ENCODE measurements at places on chromosomes 7 and 10. TPM values are rescaled to one million over a fixed set of nuclear protein-coding genes. Genes with fewer than 3 reads are reported as not detected.

DNA sequence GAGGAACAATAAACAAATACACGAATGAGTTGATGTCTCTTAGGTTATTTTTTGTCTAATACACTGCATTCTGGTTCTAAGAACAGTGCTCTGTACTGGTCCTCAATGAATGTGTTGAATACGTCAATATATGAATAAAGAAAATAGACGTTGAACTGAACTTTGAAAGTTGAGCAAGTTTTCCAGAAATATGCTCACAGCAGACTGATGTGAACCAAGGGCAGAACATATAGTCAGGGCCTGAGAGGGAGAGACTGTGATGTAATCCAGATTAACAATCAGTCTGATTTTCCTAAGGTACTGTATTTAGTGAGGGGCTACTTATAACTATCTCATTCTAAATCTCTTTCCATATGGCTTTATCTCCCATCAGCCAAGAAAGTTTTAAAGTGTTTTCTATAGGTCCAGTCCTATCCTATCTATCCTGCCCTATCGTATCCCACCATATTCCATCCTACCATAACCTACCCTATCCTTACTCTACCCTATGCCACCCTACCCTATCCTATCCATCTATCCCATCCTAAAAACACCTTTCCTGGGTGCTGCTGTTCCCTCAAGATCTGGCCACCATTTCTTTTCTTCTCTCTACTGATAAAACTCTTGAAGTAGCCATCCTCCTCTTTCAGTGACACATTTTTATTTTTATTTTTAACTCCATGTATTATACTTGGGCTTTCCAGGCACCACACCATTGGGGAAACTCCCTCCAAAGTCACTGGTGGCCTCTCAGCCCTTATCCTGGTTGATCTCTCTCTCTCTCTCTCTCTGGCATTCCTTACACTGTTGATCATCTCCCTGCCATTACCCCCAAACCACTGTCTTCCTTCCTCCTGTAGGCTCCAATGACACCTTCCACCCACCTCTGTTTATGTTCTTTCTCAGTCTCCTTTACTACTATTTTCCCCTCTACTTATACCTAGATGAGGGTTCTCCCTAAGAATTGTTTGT lies 212.3 kb upstream of the SLC26A5 start:
- no peak for DNase-seq

GRCh38 chr7:44182827-44183226 lies 6.4 kb downstream of the GCK start:
- DNase-seq = no peak

- DNase-seq = peak; percentile 53
Observed at GRCh38 chr10:69061305-69062161, 26.4 kb upstream of the SRGN start.

PNLIP gene
- total RNA-seq = not detected

GRCh38 chr7:4722960-4723630 lies 41.0 kb downstream of the FOXK1 start:
- DNase-seq = no peak

- no peak for DNase-seq
Observed at GRCh38 chr7:38223306-38223705, 45.3 kb downstream of the STARD3NL start.

DNA sequence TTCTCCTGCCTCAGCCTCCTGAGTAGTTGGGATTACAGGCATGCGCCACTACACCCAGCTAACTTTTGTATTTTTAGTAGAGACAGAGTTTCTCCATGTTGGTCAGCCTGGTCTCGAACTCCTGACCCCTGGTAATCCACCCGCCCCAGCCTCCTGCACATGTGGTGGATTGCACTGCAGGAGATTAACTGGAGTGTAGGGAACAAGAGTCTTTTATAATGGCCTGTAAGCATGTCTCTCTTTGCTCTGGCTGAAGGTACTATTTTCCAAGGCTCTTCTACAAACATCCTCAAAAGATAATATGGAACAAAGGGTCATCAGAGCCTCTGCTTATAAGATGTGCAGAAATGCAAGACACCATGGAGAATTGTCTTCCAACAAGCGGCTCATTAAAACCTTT lies 3.2 kb downstream of the TOMM7 start:
- no peak for DNase-seq

GRCh38 chr7:46577394-46577793 lies 656.3 kb upstream of the IGFBP3 start:
- no peak for DNase-seq

DKK1 gene
- total RNA-seq = not detected

DNA sequence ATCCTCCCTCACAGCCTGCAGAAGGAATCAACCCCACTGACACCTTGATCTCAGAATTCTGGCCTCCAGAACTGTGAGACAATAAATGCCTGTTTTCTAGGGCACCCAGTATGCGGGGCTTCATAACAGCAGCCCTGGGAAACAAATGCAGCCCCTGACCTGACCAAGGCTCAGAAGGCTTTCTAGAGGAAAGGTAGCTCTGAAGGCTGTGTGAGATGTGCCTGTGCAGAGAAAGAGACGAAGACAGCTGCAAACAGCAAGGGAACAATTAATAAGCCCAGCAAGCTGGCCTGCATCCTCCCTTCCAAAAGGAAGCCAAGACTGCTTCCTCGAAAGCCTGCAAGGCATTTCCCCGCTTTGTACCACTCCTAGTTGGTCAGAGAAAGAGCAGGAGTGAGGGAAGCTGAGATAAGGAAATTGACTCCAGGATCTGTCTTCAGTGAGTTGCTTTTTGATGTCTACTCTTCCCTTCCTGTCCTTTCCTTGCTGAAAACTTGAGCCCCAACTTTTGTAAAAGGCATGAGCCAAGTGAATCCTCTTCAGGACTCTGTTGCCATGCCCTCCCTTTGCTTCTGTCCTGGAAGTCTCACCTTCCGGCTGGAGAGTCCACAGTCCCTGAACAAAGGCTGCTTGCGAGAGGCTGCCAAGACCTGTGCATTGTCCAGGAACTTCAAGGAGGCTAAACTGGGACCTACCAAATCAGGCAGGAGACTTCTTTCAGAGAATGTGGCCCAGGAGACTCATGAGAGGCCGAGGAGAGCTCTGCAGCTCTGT lies 71.2 kb upstream of the ARID5B start:
- no peak for DNase-seq

SPDYE3 gene
- not detected for total RNA-seq

GRCh38 chr7:130040576-130040975 lies 10.6 kb downstream of the ZC3HC1 start:
- DNase-seq = no peak

- DNase-seq = no peak
Observed at GRCh38 chr10:30573721-30574431, 55.7 kb downstream of the LYZL2 start.

- no peak for DNase-seq
Observed at GRCh38 chr10:129394518-129395328, 72.3 kb upstream of the MGMT start.

DNA sequence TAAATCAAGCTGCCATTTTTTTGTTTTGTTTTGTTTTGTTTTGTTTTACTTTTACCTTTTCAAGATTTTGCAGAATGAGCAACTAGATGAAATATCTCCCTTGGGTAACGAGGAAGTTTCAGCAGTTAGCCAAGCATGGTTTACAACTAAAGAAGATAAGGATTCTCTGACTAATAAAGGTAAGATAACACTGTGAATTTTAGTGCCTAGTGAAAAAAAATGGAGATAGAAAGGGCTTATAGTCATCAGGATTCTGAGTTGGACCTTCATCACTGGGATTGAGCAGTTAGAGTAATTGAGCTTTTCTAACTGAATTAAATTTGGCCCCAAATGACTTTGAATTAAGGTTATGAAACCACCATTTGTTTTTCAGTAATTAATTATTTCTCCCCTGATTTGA lies 21.2 kb downstream of the DMTF1 start:
- no peak for DNase-seq

DNA sequence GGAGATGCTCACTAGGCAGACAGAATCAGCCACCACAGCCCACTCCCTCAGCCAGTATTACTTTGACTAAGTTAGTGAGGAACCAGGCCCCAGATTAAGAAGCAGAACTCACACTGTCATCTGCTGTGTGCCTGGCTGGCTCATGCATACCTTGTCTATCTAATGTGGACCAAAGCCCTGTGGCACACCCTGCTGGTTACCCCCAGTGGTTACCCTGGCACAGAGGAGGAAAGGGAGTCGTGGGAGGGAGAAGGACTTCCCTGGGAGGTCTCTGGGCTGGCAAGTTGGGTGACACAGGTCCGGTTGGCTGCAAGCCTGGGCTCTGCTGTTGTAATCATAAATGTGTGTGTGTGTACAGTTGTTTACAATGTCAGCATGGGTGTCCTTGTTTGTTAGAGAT lies 7.5 kb upstream of the SH2D4B start:
- peak; percentile 56 for DNase-seq

- no peak for DNase-seq
Observed at GRCh38 chr10:2917926-2918325, 149.4 kb upstream of the PFKP start.

AQP1 gene
- total RNA-seq = 0.18 TPM

PRKG1 gene
- not detected for total RNA-seq

GRCh38 chr10:90911133-90912051 lies 9.5 kb downstream of the ANKRD1 start:
- peak; percentile 39 for DNase-seq

GRCh38 chr10:110009736-110010475 lies 2.1 kb downstream of the ADD3 start:
- peak; percentile 66 for DNase-seq

Measured in activated CD4-positive, alpha-beta memory T cell treated with anti-CD3 and anti-CD28 coated beads, Interleukin-2, amount 10 ng/mL, durations not matched to agents 7 days and 5 days (primary cell).